ENCODE measurements at places on chromosomes 16 and 17.

- peak; percentile 94 for DNase-seq
Observed at GRCh38 chr17:39404542-39405378, 3.3 kb upstream of the FBXL20 start.

- DNase-seq: no peak
Observed at GRCh38 chr17:73960469-73960868, 243.0 kb upstream of the RPL38 start.

DNA sequence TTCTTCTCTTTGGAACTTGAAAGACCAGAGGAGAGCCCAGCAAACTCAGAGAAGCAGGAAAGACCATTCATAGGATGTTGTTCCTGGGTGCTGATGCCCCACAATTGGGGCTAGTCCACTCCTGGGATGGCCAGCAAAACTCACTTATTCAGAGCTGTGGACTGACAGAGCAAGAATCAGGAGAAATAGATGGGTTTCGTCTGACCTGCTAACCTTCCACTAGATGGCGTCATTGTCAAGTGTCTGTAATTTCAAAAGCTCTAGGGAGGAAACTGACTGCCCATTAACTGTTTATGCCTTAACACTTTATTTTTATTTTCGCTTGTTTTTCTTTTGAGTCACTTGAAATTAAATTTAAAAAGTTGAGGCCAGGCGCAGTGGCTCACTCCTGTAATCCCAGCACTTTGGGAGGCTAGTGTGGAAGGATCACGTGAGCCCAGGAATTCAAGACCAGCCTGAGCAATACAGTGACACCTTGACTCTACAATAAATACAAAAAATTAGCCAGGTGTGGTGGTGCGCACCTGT lies 28.7 kb upstream of the MILR1 start:
- peak; percentile 80 for DNase-seq

GRCh38 chr17:39213852-39214251 lies 11.9 kb downstream of the STAC2 start:
- DNase-seq: no peak

GRCh38 chr17:33192951-33193911 lies 99.9 kb downstream of the ASIC2 start:
- DNase-seq: peak; percentile 46

GRCh38 chr16:31179219-31179746 lies 656 bp upstream of the FUS start:
- DNase-seq: no peak

GRCh38 chr17:16622540-16623277 lies 30.9 kb downstream of the ZNF624 start:
- DNase-seq: no peak

GRCh38 chr17:63035695-63036094 lies 69.7 kb downstream of the TANC2 start:
- DNase-seq: peak; percentile 64

DNA sequence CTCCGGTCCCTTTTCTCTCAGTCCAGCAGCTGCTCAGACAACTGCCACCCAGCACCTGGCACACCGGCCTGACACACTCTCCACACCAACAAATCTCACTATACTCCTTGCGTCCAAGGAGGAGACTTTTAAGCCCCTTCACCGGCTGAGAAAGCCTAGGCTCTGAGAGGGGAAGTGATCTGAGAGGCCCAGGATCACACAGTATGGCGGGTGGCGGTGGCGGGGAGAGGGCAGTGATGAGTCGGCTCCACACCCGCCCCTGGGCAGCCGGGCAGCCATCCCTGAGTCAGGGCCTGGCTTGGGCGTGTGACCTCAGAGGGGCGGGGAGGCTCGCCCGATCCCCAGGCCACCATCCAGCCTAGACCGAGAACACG lies 569 bp downstream of the FLII start:
- peak; percentile 43 for DNase-seq

DNA sequence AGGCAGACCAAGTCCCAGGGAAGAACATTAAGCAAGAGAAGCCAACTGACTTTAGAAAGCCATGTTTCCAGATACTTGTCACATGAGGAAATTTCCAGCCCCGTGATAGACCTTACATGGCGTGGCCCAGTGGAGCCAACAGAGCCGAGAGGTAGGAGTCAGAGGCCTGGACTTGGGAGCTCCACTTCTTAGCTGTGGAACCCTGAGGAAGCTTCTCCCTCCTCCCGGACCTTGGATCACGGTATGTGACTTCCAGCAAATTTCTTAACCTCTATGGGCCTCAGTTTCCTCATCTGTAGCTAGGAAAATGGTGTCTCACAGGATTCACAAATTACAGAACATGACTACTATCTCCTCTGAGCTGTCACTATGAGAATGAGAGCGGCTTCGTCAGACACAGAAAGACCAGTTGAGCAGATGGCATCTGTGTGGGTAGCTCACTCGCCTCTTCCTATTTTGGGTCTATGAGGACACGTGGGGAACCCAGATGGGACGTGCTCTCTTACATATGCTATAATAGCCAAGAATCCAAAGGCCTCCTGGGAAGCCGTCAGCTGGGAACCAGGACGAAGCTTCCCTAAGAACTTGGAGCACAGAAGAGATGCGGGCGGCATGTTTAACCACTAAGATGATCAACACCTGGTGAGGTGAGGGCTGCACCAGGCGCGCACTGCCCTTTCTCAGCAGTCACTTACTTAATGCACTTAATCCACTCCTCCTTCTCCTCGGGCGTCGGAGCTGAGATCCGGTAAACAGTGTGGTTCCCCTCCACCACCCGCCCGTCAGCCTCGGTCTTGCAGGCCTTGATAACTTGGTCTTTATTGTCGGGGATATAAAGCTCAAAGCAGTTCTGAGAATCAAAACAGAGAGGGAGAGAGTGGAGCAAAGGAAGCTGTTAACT lies 102.3 kb downstream of the CYTH1 start:
- no peak for DNase-seq

DNA sequence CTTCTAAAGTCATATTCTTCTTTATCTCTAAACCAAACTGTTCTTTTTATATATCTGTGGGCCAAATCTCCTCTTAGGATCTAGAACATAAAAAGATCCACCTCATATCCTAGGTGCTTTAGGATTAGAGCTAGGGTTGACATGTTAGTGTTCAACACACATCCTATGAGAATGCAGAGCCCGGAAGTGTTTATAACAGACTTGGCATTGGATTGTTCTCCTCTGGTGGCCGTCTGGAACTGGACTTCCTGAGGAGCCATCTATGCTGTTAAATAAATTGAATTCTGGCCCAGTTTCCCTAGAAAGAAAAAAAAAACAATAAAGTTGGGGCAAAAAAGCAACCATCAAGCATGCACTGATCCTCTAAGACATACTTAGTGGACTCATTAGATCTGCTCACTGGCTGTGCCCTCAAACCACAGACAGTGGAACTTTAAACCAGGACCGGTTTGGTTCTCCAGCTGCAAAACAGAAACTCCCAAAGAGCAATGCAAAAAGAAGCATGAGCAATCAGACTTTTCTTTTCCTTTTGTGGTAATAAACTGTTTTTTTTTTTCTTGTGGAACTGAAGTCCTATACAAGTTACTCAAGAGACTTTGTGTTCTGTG lies 182.5 kb downstream of the ZNF18 start:
- DNase-seq: no peak

- no peak for DNase-seq
Observed at GRCh38 chr17:79630821-79631639, 20.2 kb upstream of the RBFOX3 start.

- DNase-seq: no peak
Observed at GRCh38 chr16:1911467-1912214, 6.6 kb downstream of the HS3ST6 start.

GRCh38 chr16:79265196-79265595 lies 335.3 kb downstream of the MAF start:
- no peak for DNase-seq

DNA sequence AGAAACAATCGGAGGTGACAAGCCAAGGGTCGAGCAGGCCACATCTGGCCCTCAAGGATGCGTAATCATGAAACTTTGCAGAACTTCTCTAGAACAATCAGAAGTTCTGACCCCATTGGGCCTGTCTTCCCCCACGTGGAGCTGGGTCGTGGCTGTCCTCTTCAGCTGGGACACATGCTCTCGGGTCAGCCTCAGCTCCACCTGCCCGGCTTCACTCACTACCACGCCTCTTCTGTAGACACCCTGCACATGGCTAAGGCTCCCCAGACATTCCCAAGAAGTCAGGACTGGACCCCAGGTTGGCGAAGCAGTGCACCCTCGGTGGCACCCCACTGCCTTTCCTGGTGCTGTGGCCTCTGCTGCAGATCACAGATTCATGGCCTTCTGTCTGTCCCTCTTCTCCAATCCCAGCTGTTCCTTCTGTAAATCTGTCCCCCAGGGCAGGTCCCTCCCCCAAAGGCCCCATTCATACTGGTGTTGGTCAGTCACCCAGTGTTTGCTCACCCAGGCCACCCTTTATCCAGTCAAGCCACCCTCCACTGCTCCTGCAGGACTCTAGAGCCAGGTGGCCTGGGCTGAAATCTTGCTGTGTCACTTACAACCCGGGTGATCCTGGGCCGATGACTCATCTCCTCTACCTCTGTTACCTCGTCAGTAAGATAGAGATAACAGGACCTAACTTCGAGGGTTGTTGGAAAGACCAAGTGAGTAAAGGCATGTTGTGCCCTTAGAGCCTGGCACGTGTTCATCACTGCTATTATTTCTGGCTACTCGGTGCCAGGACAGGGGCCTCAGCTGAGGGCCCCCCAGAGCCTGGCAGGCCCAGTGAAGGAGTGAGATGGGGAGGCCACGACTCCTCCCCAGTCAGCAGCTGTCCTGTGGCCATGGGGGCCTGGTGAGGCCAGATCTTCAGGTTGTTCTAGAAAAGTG lies 1.4 kb upstream of the SLC5A11 start:
- DNase-seq: no peak

DNA sequence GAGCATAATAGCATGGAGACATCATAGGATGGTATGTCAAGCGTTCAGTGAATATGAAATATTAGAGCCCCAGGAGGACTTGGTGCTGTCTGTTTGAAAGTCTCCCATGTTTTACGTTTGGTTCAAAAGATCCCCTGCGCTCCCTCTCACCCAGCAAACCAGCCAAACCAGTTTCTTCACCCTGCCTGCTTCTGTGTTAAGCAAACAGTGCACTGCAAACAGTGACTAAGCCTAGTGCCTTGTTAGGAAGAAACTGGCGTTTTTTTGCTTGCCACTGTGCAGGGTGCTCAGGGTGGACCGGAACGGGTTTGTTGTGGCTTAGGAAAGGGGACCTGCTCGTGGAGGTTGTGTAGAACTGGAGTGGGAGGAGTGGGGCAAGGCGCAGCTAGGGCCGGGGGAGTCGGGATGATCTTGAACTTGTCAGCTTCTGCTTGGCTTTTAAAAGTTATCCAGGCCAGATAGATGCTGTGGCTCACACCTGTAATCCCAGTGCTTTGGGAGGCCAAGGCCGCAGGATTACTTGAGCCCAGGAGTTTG lies 7.7 kb downstream of the CDH1 start:
- DNase-seq: no peak

DNA sequence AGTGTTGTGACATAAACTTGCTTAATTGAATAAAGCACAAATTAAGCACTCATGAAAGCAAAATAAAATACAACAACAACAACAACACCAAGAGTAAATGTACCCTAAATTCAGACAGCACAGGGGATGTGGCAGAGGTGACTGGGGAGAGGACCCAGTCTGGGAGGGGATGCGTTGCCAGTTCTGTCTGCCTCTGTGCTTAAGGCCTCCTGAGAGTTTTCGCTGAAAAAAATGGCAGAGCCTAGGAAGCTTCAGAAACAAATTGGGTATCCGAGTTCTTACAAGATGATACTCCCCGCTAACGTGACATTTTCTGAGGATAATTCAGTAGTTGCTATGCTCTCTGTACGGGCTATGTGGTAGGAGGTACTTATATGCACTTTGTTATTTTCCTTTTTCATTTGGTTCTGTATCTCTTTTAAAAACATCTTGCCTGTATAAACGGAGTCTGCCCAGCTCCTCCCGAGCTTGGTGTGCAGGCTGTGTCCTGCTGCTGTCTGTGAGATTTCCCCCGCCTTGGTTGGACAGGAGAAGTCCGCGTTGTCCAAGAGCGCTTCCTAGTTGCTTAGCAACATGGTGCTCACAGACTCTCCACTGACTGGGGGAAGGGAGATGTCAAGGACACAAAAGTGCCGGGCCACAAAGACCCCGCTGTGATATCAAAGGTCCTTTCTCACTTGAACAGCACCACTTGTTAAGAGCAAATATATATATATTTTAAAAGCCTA lies 134.2 kb upstream of the CPHXL start:
- DNase-seq: no peak

DNA sequence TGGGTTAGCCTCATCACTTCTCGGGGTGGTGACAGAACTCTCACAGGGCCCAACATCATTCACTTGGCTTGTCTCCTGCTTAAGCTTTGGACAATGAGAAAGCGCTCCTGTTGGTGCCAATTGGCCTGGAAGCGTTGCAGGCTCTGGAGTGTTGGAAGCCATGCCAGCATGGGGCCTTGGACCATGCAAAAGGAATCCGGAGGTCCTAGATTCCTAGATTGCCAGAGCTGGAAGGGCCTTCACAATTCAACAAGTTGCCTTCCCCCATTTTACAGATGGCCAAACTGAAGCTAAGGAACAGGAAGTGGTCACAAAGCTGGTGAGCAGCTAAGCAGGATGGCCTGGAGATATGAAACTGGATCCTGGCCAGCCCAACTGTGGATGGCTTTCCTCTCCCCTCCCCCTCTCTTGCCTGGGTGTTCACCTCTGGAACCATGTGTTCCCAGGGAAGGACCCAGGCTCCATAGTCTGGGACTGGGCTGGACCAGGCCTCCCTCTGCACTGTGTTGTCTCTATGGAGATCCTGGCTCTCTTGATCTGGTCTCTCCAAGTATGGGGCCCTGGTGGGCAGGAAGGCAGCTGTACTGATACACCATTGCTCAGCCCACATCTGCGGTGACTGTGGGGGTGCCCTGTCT lies 6.0 kb upstream of the IGFBP4 start:
- DNase-seq: peak; percentile 53

DNA sequence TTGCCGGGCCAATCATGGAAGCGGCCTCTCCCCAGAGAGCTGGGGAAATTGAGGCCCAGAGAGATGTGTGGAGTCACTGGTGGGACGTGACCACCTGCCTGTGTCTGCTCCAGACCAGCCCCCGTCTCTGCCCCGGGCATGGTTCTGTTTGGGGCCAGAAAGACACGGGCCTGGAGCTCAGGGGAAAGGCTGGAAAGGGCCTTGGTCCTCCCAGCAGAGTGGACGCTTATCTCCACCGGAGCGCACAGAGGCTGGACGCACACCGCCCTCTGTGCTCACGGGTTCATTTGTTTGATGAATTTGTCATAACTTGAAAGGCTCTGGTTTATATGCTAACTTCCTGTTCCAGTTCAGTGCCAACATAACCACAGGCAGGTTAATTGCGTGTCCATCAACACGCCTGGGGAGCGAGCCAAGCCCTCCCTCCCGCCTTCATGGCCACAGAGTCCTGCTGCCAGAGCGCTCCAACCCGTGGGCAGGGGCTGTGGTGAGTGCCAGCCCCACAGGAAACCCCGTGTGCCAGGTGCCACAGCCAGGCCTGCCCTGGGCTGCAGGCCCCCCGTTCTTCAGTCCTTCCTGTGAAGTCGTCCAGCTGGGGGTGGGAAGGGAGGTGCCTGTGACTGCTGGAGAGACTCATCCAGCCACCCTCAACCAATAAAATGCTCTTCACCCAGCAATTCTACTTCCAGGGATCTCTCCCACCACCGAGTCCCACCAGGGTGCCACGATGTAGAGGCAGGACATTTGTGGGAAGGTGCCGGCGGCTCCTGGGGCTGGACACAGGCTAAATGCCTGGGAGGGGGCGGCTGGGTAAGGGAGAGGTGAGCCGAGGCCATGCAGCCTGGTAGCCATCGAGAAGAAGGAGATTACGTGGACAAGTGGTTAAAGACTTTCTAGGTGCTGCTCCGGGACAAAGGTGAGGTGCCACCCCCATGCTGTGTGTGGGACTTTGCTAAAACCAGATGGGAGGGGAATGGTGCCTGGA lies 29.4 kb upstream of the BAHCC1 start:
- DNase-seq: no peak

GRCh38 chr17:19937522-19937921 lies 40.1 kb downstream of the AKAP10 start:
- DNase-seq: no peak

GRCh38 chr16:15608398-15609285 lies 34.3 kb downstream of the MARF1 start:
- no peak for DNase-seq

Measured in fibroblast of skin of right biceps (primary cell).